ENCODE measurements at places on chromosomes 3 and 15. TPM values are rescaled to one million over a fixed set of nuclear protein-coding genes. Genes with fewer than 3 reads are reported as not detected.

DNA sequence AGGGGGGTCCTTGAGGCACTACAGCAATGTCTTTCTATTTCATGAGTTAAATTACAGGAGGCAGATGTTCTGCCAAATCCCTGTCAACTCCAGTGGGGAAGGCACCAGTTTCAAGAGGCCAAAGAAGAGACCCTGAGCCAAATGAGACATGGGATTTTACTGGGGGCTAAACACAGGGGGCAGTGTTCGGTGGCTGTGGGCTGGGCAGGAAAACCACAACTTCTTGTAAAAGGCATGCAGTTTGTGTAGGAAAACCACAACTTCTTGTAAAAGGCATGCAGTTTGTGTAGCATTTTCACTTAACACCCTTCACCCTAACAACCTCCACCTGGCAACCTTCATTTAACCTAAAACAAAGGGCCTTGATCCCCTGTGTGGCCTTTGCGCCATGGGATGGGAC is 61.0 kb downstream of the POLR2M start:
- DNase-seq = no peak

DNA sequence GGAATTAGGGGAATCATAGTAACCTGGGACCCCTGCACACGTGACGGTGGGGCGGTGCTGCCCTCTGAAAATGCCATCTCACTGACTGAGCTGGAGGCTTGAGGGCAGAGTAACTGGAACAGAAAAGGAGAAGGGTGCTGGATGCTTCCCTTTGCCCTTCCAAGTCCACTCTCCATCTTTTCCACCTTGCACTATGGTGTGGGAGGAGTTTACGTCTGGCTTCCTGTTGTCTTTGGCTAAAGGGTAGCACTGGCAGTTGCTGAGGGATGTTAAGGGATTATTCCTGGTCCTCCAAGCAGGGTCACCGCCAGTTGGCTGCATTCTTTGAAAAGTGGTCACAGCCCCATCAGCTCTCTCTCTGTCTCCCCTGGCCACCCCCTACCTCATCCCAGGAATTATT is 129.4 kb upstream of the SNTN start:
- peak; percentile 34 for DNase-seq

DNA sequence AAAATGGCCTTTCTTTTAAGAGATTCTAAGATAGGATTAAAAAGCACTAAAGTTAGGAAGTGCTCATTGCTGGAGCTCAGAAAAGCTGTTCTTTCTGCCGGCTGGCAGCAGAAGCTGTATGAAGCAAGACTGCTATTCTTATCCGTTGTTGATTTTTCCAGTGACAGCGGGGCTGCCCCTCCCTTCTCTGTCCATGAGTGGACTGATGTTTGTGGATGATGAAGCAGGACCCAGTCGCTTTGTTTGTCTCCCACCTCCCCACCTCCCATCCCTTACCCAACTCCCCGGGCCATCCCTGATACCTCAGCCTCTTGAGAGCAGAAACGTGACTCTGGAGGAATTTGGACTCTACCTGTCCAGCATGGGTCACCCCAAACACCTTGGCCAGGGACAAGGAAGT is 10.3 kb upstream of the MUSTN1 start:
- no peak for DNase-seq

DNA sequence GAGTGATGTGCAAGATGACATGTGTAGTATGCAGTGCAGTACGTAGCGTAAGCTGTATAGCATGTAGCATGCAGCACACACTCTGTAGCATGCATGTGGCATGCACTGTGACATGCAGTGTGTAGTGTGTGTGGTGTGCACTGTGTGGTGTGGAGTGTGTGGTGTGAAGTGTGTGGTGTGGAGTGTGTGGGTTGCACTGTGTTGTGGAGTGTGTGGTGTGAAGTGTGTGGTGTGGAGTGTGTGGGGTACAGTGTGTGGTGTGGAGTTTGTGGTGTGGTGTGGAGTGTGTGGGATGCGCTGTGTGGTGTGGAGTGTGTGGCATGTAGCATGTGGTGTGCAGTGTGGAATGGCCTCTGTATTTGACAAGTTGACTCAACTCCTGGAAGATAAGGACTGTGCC is 39.2 kb downstream of the ROPN1B start:
- DNase-seq = no peak

DNA sequence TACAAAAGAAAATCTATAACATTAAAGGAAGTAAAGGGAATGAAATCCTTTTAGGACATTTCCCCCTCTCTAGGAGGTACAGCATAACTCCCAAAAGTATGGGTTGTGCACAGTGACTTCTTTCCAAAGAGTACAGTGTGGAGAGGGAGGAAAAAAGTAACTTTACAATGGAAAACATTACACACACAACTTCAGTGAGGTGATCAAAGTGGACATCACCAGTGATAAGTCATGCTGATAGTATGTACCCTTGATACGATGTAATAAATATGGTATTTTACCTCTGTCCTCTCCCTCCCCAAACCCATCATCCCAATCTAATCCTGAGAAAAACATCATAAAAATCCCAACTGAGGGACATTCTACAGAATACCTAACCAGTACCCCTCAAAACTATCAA is 10.8 kb downstream of the PLD1 start:
- peak; percentile 49 for DNase-seq

DNA sequence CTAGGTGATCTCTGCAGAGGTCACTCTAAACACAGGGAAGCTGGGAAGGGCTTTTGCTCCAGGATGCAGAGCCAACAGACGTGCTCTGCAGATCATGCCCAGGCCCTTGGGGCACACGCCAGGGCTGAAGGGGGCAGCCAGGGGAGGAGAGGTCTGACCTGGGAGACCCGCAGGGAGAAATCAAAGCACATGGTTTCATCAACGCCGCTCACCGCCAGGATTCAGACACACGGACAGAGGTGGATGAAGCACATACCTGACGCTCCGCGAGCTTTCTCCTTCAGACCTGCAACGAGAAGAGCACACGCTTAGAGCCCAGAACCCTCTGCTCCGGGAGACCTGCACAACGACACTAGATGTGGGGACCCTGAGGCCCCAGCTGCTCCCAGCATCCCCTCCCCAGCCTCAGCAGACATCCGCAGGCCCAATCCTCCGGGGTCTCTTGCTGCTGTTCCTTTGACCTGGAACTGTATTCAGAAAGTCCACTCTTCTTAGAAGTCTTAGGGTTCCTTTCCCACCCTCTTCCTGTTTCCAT is 90.7 kb upstream of the IQSEC1 start:
- DNase-seq = no peak

DNA sequence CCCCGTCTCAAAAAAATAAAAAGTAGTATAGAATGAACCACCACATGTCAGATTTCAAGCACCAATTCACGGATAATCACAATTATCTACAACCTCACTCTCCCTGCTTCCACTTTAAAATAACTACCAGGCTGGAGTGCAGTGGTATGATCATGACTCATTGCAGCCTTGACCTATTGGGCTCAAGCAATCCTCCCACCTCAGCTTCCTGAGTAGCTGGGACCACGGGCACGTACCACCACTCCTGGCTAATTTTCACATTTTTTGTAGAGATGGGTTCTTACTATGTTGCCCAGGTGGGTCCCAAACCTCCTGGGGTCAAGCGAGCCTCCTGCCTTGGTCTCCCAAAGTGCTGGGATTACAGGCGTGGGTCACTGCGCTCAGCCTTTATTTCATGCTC is 38.1 kb upstream of the LDHAL6B start:
- DNase-seq = peak; percentile 75

DNA sequence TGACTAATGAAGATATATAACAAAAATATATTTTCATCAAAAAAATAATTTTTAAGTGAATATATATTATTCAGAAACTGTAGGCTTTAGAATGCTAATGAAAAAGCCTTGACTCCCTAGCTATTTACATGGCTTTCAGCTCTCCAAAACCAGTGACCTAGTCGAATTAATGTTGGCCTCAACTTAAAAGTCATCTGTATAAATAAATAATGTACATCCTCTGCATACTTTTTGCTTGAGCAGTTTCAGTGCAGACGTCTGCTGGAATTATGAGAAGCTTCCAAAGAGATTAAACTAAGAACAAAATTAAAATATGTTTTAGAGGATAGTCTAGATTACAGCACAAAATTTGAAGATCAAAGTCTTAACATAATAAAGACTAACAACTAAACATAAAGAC is 520.4 kb upstream of the ALCAM start:
- no peak for DNase-seq

DNA sequence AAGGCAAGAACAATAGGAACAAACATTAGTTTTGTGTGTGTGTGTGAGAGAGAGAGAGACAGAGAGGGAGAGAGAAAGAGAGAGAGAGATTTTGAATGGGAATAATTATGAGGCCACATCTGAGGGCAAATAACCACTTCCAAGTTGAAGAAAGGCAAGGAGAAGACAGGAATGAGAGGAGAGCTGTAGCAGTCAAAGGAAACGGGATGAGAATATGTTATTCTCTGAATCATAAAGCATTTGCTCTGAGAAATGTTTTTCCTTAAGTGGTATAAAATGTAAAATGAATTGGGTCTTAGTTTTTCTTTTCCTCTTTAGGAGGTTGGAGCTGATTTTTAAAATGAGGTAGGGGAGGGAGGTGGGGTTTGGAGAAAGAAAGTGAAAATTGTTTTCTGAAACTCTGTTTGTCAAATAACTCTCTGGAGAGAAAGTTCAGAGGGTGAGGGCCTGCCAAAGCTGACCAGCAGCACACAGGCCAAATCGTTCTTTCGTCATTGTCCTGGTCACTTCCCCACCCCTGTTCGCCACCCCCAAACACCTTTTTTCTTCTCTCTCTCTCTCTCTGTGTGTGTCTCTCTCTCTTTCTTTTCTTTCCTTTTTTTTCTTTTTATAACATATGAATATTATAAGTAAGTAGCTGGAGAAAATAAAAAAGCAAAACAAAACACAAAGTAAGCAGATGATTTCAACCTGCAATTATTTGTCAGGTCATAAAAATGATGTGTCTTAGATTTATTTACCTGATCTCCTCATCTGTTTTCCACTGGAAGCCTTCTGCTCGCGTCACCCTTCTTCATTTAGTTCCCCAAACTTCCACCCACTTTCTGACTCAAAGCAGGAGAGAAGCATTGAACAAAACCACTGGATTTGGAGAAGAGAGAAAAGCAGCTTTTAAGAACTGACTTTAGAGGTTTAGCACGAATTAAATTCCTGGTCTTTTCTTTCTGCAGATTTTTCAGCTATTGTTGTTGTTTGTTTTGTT is 110.6 kb downstream of the LPP start:
- DNase-seq = peak; percentile 82

GRCh38 chr3:189588070-189588469 is 43.1 kb upstream of the TP63 start:
- DNase-seq = peak; percentile 25

DNA sequence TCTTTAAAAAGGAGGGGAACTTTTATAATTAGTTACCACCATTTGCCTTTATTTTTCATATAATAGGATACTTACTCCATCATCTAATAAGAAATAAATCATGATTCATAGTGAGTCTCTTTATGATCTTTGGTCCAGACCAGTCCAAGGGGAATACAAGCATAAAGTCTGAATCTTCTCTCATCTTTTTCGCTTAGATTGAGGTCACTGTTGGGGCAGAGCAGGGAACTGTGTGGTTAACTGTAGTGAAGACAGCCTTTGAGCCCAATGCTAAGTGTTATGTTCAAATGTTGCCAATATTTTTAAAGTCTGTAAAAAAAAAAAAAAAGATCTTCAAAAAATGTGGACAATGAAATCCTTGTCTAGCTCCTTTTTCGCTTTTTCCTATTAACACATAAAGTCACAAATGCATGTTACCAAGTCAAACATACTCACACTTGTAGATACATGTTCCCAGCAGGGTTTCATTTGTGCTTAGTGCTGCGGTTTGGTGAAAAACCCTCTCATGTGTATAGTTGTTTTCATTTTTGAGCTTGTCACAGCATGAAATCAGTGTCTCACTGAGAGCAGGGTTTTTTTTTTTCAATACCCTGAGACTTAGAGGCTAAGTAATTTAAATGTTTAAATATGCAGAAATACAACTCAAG is 72.1 kb downstream of the EPHA3 start:
- DNase-seq = no peak

- DNase-seq = no peak
Observed at GRCh38 chr3:176692966-176693785, 504.1 kb downstream of the TBL1XR1 start.

- no peak for DNase-seq
Observed at GRCh38 chr15:40906991-40907802, 12.9 kb downstream of the VPS18 start.

DNA sequence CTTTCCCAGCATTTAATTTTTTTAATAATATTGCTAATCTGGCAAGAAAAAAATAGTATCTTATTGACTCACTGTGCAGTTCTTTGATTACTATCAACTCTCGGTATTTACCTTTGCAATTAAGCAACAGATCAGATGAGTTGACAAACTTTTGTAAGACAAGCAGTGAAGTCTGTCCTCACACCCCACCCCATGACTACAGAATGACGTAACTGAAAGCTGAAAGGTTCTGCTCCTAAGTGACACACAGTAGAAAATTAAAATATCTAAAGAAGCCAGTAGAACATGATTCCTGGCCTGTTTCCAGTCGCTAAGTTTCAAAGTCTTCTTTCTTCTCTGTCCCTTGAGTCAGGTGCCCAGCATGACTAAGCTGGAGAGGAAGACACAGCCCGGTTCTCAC is 135.5 kb downstream of the STT3B start:
- DNase-seq = no peak

DNA sequence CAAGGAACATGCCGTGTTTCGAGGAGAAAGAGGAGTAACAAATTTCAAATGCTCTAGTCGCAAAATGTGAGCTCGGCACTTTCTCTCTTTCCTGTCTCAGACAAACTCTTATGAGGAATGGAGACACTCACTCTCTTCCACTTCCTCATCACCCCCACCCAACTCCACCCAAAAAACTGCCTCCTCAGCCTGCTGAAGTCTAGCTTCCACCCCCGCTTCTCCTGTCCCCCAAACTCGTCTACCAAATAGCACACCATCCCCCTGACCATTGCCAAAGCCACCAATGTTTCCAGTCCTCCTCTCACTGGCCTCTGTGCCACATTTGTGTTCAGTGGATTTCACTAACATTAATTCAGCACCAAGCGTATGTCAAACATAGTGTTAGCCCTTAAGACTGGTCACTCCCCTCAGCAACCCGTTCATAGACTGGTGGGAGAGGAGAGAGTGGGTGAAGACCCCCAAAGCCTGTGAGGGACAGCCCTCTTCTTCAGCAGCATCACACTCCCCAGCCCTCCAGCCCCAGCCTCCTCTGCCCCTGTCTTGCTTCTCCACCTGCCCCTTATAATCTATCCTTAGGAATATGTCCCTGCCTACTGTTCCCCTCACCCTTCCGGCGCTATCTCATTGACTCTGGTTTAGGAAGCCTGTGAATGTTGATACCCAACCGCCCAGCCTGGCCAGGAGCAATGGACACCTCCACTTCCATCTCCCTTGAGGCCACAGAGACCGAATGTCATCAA is 77.3 kb downstream of the FAM174B start:
- DNase-seq = no peak

DNA sequence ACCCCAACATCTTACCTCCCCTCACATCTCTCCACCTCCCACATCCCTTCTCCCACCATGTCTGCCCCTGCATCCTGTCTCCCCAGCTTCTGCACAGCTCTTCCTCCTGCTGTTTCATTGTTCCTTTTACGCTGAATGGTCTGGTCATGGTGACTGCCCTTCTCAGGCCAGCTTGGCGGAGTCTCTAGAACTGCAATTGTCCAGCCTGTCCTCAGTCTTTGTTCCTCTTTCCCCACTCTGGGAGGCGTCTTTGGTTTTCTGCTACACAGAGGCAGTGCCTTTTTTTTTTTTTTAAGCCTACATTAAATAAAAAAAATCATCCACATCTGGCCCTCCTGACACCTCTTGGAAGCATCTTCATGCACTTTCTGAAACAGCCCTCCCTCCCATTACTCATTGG is 49.1 kb upstream of the SEC22A start:
- DNase-seq = no peak

The TEX264 gene
- 61.0 TPM for total RNA-seq

The WDR76 gene
- total RNA-seq = 38.7 TPM

The CLDN1 gene
- 1.8 TPM for total RNA-seq

The MST1R gene
- total RNA-seq = 0.17 TPM

The TTLL13 gene
- total RNA-seq = not detected

The FANCD2OS gene
- total RNA-seq = not detected

The SLC9C1 gene
- total RNA-seq = not detected

All from M059J (cell line).